ENCODE measurements at places on chromosomes 16 and 17.

- DNase-seq = no peak
Observed at GRCh38 chr16:1144476-1145382, 8.2 kb upstream of the CACNA1H start.

DNA sequence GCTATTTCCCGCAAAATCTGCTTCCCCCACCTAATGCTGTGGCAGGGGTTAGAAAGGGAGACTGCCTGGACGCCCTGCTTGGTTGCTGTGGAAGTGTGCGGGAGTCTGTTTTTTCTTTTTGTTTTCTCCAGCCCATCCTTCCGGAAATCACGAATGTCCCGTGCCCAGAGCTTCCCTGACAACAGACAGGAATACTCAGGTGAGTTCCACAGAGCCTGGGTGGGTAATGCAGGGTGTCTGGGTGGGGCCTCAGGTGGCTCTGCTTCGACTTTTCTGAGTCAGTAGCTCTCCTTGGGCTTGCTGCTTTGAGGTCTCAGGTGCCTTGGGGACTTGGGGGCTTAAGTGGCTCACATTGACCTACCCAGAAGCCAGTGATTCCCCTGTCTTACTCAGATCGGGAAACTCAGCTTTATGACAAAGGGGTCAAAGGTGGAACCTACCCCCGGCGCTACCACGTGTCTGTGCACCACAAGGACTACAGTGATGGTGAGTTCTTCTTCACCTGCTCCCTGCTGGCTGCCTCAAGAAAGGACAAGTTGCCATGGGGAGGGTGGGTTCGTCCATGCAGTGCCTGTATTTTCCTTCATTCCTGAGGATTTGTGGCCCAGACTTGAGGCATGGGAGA lies 11.4 kb downstream of the LIMD2 start:
- no peak for DNase-seq

GRCh38 chr17:5687646-5688045 lies 103.3 kb upstream of the NLRP1 start:
- no peak for DNase-seq

DNA sequence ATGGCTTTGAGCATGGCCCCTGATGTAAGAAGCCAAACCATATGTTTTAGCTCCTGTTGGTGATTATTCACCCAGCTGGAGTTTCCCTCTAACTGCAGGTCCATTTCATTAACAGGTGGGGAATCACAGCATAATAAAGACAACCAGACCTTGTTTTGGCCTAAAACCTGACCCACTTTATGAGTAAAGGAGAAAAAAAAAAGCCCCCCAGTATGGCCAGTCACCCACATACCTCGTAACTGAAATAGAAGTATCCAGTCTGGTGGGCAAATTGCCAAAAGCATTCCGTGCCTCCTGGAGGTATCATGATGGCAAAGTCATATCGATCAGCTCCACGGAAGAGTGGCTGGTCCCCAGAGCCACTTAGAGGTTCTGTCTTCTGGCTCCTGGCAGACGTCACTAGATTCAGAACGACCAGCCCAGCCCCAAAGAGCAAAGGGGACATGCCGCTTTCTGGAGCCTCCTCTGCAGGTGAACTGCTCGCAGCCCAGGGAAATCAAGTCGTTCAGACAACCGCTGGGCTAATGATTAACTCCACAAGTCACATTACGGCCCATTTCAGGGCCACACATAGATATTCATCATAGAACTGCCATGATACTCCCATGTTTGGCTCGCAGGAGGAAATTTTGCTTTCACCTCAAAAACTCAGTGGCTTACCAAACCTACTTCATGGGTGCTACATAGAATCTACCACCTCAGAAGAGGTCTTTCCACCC lies at the start of gene TMED6:
Gene TMED6, minus strand, starts transcription at position 478 of the 719 bp plus-strand sequence. Its CDS starts 33 bp downstream, at position 445.
- DNase-seq = no peak

GRCh38 chr17:1260086-1260769 lies 10.0 kb upstream of the BHLHA9 start:
- no peak for DNase-seq

DNA sequence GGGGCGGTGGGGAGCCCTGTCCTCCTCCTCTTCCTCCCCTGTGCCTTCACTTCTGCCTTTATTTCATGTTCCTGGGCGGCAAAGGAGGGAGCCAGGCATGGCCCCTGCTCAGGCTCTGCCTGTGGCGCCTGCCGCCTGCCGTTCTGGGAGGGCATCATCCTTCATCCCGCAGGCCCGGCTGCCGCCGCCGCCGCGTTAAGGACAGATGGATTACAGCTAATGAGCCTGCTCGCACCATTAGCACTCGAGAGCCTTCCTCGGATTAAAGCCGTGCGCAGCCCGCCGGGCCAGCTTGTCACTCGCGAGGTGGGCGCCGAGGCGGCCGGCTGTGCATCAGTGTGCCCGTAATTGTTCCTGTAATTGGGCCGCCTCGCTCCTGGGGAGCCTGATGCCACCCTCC lies 127.7 kb upstream of the GSE1 start:
- no peak for DNase-seq

DNA sequence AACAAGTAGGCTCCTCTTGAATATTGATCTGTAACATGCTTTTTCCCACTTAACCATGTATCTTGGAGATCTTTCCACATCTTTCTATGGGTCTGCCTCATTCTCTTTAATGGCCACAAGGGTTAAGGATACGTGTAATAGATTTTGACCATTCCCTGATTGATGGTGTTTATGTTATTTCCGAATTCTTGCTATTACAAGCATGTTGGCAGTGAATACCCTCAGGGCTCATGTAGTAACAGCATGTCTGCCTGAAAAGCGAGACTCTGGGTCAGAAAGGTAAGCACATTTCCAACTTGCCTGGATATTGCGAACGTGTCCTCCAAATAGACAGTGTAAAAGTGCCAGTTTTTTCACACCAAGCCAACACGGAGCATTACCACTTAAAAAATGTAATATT lies 5.0 kb downstream of the TAC4 start:
- DNase-seq = no peak

GRCh38 chr16:12917246-12917645 lies 15.8 kb downstream of the SHISA9 start:
- DNase-seq = no peak

- no peak for DNase-seq
Observed at GRCh38 chr16:2087748-2088631, 40.2 kb downstream of the TSC2 start.

- no peak for DNase-seq
Observed at GRCh38 chr16:86145669-86146068, 246.7 kb downstream of the IRF8 start.

- DNase-seq = no peak
Observed at GRCh38 chr16:50448522-50448921, 79.7 kb upstream of the BRD7 start.

DNA sequence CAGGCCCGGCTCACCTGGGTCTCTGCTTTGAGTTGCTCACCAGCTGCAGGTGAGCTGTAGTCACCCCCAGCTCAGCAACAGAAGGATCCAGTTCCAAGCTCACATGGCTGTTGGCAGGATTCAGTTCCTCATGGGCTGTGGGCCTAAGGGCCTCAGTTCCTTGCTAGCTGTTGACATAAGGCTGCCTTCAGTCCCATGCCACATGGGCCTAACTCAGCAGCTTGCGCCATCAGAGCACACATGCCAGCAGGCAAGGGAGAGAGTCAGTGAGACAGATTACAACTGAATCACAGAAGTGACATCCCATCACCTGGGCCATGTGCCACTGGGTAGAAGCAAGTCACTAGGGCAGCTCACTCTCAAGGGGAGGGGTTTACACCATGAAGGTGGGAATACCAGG lies 24.7 kb downstream of the PSMD7 start:
- DNase-seq = no peak

GRCh38 chr17:9307313-9307998 lies 268.2 kb downstream of the STX8 start:
- no peak for DNase-seq

GRCh38 chr16:88839745-88840599 lies 16.8 kb downstream of the GALNS start:
- no peak for DNase-seq

DNA sequence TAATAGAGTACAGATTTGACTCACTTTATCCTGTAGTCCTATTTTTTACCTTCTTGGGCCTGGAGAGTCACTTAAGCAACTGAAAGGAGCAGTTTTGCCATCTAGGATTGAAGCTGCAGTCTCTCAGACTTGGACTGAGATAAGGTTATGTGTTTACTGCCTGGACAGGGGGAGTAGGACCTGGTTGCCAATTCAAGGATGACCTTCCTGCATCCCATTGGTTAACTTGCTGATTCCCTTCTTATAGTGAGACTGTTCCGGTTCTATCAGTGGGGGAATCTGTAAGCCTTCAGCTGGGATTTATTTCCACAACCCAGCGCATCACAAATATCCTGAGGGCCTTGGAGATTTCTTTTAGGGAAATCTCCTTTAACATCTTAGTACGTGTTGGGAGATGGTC lies 2.9 kb downstream of the UBN1 start:
- DNase-seq = no peak
